CD8-positive, alpha-beta T cell (primary cell): ENCODE measurements at places on chromosomes 2 and 18.
A peak's percentile ranks its signal among the peaks of the same experiment; 100 is the strongest.

DNA sequence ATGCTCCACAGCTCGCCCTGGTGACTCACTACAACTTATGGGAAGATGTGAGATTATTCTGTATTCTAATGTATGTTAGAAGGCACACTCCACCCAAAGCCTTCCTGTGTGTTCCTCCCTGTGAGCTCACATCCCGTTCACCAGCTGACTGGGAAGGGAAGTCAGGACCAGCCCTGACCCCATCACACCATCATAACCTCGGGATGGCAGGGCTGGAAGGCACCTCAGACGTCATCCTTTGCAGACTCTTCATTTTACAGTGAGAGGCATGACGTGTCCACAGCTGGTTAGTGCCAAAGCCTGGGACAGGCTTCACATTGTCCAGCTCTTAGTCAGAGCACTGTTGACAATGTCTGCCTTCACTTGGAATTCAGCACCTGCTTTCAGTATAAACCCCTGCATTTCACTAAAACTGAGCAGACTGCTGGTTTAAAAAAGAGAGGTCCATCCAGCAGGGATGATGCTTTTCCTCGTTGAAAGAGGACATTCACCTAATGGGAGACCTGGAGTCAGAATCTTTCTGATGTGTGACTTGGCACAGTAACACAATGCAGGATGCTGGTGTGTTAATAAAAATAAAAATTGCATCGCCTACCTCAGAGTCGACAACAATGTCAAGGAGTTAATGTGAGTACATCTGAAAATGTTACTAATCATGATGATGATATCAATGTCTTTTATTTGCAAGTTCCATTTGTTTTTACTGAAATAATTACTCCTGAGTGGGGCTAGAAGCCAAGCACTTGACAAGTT is 418.0 kb upstream of the TNP1 start:
- no peak for DNase-seq

- DNase-seq, result no peak
Observed at GRCh38 chr18:68520406-68521075, 194.4 kb downstream of the TMX3 start.

DNA sequence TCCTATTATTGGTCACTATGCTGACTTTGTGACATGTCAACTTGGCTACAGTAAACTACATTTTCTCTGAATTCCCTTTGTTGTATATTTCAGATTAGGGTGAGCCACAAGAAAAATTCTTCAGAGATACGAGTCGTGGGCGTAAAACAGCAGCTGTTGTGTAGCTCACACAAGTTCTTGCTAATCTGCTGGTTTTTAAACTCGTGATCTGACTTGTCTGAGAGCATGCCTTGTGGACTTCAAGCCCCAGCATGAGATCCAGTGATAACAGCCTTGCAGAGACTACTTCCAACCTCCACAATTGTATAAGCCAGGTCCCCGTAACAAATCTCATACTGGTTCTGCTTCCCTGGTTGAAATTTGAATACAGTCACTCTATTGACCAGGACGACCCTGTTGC is 259.8 kb upstream of the LYPD1 start:
- no peak for DNase-seq

DNA sequence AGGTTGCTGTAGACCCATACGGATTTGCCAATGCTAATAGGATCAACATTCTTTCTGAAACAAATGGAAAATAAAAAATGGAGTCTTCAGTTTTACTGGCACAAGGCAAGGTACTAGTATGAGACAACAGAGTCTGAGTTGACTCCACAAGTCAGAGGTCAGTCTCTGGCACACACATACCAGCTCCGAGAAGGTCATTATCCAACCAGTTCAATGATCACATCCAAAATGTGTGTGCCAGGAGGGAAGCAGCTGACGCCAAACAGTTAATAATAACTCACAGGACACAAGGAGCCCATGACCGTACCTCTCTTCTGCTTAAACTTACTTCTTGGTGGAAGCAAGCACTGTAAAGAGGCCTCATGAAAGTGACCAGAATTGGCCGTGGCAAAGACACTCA is 528.6 kb downstream of the ZNF516 start:
- no peak for DNase-seq

- DNase-seq, result no peak
Observed at GRCh38 chr2:49938268-49938667, 784.0 kb upstream of the FSHR start.

GRCh38 chr2:9811679-9812511 is 31.4 kb upstream of the TAF1B start:
- no peak for DNase-seq

- DNase-seq, result no peak
Observed at GRCh38 chr2:144515099-144515695, 4.7 kb downstream of the ZEB2 start.

DNA sequence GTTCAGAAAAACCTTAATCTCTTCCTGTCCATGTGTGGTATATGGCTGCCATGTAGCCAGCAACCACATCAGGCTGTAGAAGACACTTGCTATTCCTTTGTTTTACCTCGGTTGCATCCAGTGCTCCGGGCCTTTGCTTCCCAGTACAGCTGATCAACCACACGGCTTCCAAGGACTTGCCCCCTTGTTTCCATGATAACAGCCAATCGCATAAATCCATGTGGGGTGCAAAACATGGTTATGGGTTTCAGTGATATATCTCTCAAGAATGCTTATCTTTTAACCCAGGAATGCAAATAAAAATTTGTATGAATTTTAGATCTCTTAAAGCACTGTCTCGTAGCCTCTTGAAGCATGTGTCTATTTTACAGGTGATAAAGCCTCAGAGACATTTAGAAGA is 118.3 kb downstream of the MGAT5 start:
- DNase-seq, result no peak

GRCh38 chr18:79644006-79644665 is 35.5 kb upstream of the CTDP1 start:
- peak; percentile 53 for DNase-seq

DNA sequence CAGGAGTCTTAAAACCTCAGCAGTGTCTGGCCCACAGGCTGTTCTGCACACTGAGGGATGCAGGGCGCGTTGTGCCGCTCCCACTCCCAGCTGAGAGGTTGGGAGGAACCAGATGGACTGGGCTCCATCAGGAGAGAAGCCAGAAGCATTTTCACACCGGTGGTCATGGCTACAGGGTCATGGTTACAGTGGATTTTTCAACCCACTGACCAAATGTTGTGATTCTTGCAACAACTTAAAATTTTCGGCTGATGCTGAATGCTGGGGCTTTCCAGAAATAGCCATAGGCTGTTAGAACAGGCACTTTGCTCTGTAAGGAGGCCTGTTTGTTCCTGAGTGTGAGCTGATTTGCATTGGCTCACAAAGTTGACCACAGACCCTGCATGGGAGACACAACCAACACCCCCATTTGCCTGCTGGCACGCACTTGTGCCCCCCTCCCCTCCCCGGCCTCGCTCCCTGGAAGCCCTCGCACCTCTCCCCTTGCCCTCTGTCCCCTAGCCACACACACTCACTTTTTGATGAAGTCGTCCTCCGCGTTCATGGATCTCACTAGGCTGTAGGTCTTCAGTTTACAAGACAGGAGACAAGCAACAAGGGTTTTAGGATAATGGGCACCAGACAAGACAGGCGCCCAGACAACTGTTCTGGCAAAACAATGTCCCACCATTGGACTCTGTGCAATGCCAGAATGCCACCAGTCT is 3.4 kb downstream of the LPIN1 start:
- no peak for DNase-seq

DNA sequence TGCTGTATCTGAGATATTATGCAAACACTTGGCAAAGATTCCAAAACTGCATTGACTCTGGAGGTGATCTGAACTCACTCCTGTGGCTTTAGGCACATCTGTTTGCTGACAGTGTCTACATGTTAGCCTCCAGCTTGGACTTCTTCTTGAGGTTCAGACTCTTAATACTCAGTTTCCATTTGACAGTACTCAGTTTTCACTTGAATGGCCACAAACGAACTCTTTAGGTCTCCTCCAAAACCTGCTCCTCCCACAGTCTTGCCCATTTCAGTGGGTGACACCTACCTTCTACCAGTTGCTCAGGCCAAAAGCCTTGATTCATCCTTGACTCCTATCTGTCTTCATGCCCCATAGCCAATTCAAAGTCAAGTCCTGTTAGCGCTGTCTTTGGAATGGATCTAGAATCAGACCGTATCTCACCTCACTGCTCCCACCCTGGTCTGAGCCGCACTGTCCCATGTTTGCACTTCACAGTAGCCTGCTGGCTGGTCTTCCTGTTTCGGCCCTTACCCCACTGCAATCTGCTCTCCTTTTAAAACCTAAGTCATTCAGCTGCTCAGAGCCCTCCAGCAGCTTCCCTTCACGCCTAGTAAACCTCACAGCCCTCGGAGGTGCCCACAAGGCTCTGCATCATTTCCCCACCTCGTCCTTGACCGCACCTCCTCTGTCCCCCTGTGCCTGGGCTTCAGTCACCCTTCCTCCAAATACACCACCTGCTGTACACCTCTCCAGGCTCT is 10.5 kb downstream of the ATG16L1 start:
- DNase-seq, result no peak

DNA sequence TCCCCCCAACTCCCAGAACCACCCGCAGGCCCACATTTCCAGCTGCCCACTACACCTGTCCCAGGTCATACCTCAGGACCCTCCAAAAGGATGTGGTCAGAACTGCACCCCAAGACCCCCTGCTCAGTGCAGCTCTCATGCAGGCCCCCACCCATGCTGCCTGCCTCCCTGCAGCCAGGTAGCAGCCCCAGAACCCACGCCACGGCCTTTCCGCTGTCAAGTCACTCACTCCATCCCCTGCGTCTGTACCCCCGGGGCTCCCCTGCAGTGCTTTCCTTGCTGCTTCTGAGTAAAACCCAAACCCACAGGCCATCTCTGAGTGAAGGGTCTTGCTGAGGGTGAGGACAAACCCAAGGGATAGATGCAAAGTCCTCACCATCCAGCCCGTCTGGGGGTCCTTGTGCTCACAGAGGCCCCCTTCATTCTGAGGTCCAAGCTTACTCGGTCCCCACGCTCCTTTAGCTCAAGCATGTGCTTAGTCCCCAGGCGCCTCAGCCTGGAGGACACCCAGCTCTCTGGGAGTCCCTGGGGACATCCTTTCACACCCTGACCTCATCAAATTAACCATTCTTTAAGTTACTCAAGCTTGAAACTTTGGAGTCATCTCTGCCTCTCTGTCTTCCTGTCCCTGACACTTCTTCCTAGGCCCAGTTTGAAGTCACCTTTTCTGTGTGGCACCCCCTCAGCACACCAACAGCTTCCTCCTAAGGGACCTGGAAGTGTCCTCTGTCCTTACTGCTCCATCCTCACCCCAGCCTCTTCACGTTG is 130.1 kb downstream of the SMAD7 start:
- no peak for DNase-seq

- no peak for DNase-seq
Observed at GRCh38 chr2:198042189-198042588, 237.8 kb downstream of the PLCL1 start.

GRCh38 chr2:119494163-119494790 is 30.0 kb downstream of the SCTR start:
- DNase-seq, result no peak

DNA sequence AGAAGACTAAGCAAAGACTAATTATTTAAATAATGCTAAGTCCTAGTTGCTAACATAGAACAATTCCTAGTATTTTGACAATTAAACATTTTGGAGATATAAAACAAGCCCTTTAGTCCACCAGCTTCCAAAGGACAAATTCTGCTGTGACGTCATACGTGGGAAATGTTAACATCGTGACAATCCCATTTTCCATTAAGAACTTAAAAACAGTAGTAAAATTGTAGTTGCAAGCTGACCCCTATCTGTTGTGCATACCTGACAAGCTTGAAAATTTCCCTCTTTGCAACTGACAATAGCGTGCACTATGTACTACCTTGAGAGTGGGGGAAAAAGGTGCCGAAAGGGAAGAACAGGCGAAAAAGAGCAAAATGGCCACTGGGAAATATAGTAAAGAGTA is 279.8 kb downstream of the ZNF521 start:
- DNase-seq, result no peak

- no peak for DNase-seq
Observed at GRCh38 chr18:36212301-36213171, 25.2 kb downstream of the MOCOS start.

GRCh38 chr2:25685741-25686140 is 12.4 kb upstream of the DTNB start:
- DNase-seq, result no peak

GRCh38 chr18:45837283-45838070 is 12.0 kb downstream of the SIGLEC15 start:
- DNase-seq, result peak; percentile 62

- peak; percentile 49 for DNase-seq
Observed at GRCh38 chr2:174682578-174683391, 81.5 kb downstream of the CHRNA1 start.

DNA sequence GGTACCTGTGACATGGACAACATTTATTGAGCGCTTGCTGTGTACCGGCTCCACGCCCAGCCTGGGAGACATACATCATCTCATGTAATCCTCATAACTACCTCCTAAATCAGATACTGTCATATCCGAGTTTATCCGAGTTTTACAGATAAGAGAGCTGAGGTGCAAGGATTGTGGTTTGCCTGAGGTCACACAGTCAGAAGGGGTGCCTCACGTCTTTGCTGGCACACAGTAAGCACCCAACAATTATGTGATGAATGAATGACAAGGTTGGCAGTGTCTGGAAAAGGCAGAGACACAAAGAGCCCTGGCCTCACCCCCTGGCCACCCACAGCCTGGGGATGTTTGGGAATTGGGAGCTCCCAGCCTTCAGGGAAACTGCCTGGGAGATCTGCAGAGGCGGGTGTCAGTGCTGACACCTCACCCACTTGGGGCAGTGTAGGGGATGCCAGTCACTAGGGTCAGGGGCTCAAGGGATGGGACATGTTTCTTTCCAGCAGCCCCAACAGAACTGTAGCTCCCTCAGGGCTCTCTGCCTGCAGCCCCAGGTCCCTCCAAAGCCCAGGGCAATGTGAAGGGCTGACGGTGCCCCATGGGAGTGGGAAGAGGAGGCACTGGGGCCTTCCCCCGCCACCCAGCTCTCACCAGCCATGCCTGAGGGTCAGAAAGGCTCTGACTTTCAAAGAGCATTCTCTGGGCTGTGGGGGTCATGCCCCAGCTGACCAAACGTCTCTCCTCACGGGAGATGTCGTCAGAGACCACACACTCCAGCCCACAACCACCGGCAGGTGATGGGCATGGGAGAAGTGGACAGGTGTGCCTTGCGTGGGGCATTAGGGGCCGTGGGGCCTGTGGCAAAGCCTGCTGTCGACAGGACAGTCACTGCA is 157.5 kb downstream of the ZFP36L2 start:
- no peak for DNase-seq

- DNase-seq, result no peak
Observed at GRCh38 chr2:224711381-224711780, 4.8 kb downstream of the CCDC195 start.
